ENCODE measurements at places on chromosomes 5 and 9. TPM values are rescaled to one million over a fixed set of nuclear protein-coding genes. Genes with fewer than 3 reads are reported as not detected.

DNA sequence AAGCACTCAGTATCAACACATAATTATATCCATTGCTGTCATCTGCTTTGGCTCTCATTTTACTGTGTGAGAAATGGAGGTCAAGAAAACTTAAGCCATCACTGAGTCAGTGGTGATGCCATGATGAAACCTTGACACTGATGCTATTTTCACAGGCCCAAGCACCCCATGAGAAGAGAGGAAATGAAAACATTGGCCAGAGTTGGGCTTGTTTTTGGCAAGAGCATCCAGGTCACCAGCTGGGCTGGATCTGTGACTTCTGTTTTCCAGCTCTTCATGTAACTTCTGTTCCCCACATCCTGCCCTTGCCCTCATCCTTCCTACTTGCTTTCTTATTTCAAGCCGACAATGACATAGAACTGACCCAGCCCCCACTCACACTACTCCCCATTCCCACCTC is 10.0 kb downstream of the LCP2 start:
- H3K27ac ChIP-seq: no peak overlapping the region
- no peaks in the 10 kb centered on the region for H3K4me1 ChIP-seq
- H3K27me3 ChIP-seq: no peaks in the 10 kb centered on the region
- no peak overlapping the region for H3K4me3 ChIP-seq

DNA sequence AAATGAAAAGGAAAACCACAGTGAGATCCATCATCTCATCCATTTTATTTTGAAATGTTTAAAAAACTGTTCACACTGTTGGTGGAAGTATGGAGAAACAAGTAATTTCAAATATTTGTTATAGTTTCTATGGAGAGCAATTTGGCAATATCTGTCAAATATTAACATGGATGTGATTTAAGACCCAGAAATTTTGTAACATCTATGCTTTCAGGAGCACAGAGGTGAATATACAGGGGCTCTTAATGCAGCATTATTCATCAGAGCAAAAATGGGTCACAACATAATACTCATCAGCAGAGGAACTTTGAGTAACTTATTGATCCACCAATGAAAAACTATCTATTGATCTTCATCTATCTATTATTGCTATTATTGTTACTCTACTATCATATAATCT is 31.4 kb upstream of the SPATA31C2 start:
- H3K27ac ChIP-seq: no peak overlapping the region
- no peak for DNase-seq
- no peak overlapping the region for H3K4me3 ChIP-seq
- H3K4me1 ChIP-seq: peaks cover 6% of the 10 kb centered on the region
- no peaks in the 10 kb centered on the region for H3K27me3 ChIP-seq
- H3K36me3 ChIP-seq: no peaks in the 10 kb centered on the region

GRCh38 chr9:76092572-76092971 is 202.1 kb downstream of the PCSK5 start:
- no peak for DNase-seq
- H3K27me3 ChIP-seq: peaks cover 26% of the 10 kb centered on the region
- H3K4me1 ChIP-seq: no peaks in the 10 kb centered on the region
- H3K36me3 ChIP-seq: no peaks in the 10 kb centered on the region

- H3K27me3 ChIP-seq: no peaks in the 10 kb centered on the region
- H3K36me3 ChIP-seq: no peaks in the 10 kb centered on the region
- H3K4me1 ChIP-seq: peaks cover 7% of the 10 kb centered on the region
- no peak overlapping the region for H3K4me3 ChIP-seq
- DNase-seq: no peak
- H3K27ac ChIP-seq: no peak overlapping the region
These were observed 4.9 kb downstream of the PDCD1LG2 start for GRCh38 chr9:5515261-5515650.

DNA sequence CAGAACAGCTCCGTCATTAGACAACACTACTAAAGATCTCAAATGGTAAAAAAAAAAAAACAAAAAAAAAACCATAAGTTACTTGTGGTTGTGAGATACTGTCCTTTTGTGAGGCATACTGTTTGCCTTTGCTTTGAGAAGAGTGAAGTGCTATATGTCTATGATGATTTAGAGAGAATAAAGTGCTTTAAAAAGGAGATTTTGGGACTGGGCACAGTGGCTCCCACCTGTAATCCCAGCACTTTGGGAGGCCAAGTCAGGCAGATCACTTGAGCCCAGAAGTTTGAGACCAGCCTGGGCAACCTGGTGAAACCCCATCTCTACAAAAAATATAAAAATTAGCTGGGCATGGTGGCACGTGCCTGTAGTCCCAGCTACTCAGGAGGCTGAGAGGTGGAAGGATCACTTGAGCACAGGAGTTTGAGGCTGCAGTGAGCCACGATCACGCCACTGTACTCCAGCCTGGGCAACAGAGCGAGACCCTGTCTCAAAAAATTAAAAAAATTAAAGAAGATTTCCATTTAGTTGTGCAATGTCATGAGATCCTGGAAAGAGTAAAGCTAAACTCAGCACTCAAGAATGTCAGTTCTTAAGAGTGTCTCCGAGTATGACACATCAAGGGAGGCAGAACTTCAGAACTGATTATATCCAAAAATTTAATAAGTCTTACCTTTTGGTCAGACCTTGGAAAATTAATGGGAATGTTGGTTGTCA is 87.3 kb downstream of the PRDM6 start:
- no peak for DNase-seq
- H3K27ac ChIP-seq: no peak overlapping the region
- H3K4me3 ChIP-seq: no peak overlapping the region

GRCh38 chr5:78537411-78537810 is 111.2 kb downstream of the LHFPL2 start:
- no peaks in the 10 kb centered on the region for H3K27me3 ChIP-seq
- H3K36me3 ChIP-seq: no peaks in the 10 kb centered on the region
- no peak for DNase-seq
- H3K4me1 ChIP-seq: no peaks in the 10 kb centered on the region

DNA sequence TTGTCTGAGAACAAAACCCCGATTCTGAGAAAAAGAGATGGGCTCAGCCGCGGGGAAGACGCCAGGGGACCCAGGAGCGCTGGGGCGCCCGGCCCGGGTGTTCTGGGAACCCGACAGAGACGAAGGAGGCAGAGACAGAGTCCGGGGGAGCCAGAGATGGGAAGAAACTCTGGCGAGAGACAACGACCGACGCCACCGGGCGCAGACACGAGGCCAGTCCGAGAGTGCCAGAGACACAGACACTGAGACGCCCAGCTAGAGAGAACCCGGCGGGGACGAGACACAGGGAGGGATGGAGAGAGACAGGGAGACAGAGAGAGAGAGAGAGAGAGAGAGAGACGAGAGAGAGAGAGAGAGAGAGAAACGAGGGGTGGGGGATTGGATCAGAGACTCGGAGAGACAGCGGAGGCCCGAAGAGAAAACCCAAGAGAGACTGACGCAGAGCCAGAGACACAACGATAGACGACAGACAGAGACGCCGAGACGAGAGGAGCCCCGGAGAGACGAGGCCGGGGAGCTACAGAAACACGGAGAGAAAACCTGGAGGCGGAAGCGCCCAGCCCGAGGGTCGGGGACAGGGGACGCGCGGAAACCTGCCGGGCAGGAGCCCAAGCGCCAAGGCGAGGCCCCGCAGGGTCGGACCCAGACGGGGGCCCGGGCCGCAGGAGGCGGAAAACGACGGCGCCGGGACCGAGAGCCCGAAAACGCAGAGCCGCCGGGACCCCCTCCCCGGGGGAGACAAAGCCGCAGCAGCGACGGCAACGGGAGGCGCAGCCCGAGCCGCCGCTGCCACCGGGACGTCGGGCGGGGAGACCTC is 3.3 kb downstream of the NR5A1 start:
- H3K36me3 ChIP-seq: no peaks in the 10 kb centered on the region
- peaks cover 53% of the 10 kb centered on the region for H3K27me3 ChIP-seq
- H3K27ac ChIP-seq: no peak overlapping the region
- DNase-seq: peak; percentile 17

DNA sequence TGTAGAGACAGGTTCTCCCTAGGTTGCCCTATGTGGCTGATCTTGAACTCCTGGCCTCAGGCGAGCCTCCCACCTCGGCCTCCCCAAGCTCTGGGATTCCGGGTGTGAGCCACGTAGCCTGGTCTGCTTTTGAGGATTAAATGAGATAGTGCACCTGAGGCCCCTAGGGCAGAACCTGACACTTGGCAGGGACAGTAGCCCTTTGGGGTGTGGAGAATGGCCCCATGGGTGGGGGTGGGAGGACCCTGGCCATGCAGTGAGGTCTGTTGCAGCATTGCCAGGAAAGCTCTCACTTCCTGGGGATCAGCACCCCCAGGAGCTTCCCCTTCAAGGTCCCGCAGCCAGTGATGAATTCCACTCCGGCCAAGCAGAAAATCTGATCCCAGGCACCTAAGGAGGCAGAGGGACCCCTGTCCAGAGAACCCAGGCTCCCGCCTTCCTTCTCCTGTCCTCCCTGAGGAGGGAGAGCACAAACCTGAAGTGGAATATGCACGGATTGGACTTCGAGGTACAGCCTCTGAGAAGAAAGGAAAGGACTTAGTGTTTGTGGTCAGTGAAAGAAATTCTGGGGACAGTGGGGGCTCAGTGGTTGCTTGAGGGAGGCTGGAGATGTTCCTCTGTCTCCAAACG is 73.9 kb upstream of the UNC5A start:
- peaks cover 6% of the 10 kb centered on the region for H3K4me1 ChIP-seq
- no peak overlapping the region for H3K27ac ChIP-seq
- no peaks in the 10 kb centered on the region for H3K36me3 ChIP-seq
- no peaks in the 10 kb centered on the region for H3K27me3 ChIP-seq
- no peak overlapping the region for H3K4me3 ChIP-seq
- DNase-seq: no peak

Gene DNAH5
- not detected for total RNA-seq

Gene SLCO6A1
- total RNA-seq: not detected

Gene CER1
- total RNA-seq: 28.8 TPM

- peaks cover 42% of the 10 kb centered on the region for H3K4me1 ChIP-seq
- DNase-seq: no peak
- H3K27ac ChIP-seq: no peak overlapping the region
- H3K36me3 ChIP-seq: no peaks in the 10 kb centered on the region
- H3K4me3 ChIP-seq: no peak overlapping the region
These were observed 106.5 kb downstream of the NFIB start for GRCh38 chr9:14207352-14207995.

Gene TLX3
- total RNA-seq: not detected

DNA sequence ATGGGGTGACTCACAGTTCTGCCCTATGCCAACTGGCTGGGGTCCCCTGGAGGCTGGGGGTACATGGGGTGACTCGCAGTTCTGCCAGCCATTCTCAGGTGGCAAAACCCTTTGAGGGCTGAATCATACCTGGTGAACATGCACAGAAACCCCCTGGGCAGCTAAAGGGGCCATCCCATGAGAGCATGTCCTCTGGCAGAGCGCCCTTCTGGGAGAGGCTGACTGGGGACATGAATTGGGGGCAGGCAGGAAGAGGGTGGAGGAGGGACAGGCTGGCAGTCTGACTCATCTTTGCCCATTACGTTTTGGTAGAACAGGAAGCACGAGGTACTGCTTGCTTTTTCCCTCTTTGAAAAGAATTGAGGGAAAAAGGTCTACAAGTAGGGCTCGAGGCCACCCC is 16.7 kb downstream of the TRAF1 start:
- peak; percentile 43 for DNase-seq
- H3K36me3 ChIP-seq: no peaks in the 10 kb centered on the region

- H3K27me3 ChIP-seq: no peaks in the 10 kb centered on the region
- peak; percentile 2 for DNase-seq
- H3K27ac ChIP-seq: no peak overlapping the region
- no peaks in the 10 kb centered on the region for H3K4me1 ChIP-seq
These were observed 98.7 kb upstream of the SLC28A3 start for GRCh38 chr9:84439250-84439649.

- no peak for DNase-seq
- H3K27me3 ChIP-seq: no peaks in the 10 kb centered on the region
- no peaks in the 10 kb centered on the region for H3K36me3 ChIP-seq
- H3K27ac ChIP-seq: no peak overlapping the region
These were observed 3.2 kb upstream of the P4HA2 start for GRCh38 chr5:132230871-132231270.

GRCh38 chr5:29304545-29304944 is 1888.9 kb upstream of the CDH6 start:
- H3K4me3 ChIP-seq: no peak overlapping the region
- H3K4me1 ChIP-seq: no peaks in the 10 kb centered on the region
- no peak overlapping the region for H3K27ac ChIP-seq
- H3K27me3 ChIP-seq: no peaks in the 10 kb centered on the region
- no peak for DNase-seq

DNA sequence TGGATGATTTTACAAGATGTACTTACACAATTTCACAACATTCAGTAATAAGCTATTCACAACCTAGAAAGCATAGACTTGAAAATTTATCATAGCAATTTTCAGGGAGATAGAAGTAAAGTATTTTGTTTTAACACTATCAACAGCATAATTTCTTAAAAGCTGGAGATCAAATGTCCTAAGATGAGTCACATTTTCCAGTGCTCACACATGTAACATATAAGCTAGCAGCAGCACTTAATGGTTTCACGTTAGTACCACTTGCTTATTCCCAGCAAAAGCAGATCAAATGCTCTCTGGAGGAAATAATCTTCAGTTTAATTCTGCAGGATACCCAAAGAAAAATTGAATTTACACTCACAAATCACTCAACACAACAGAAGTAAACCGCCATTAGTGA is 6.5 kb downstream of the OR13C8 start:
- no peak overlapping the region for H3K27ac ChIP-seq
- no peak overlapping the region for H3K4me3 ChIP-seq
- no peaks in the 10 kb centered on the region for H3K4me1 ChIP-seq

Gene ANKRD20A1
- not detected for total RNA-seq

Gene PLEKHG4B
- total RNA-seq: 0.28 TPM

Gene CAMK2A
- not detected for total RNA-seq

GRCh38 chr5:17061973-17062470 is 125.9 kb upstream of the MYO10 start:
- H3K27me3 ChIP-seq: no peaks in the 10 kb centered on the region
- H3K36me3 ChIP-seq: no peaks in the 10 kb centered on the region
- no peak overlapping the region for H3K4me3 ChIP-seq
- H3K4me1 ChIP-seq: no peaks in the 10 kb centered on the region
- DNase-seq: no peak

- no peaks in the 10 kb centered on the region for H3K36me3 ChIP-seq
- H3K4me1 ChIP-seq: no peaks in the 10 kb centered on the region
- no peak for DNase-seq
- no peak overlapping the region for H3K27ac ChIP-seq
These were observed 44.2 kb downstream of the ROPN1L start for GRCh38 chr5:10485897-10486296.

All from A673 (cell line).